ENCODE measurements at places on chromosomes 13 and 19.

DNA sequence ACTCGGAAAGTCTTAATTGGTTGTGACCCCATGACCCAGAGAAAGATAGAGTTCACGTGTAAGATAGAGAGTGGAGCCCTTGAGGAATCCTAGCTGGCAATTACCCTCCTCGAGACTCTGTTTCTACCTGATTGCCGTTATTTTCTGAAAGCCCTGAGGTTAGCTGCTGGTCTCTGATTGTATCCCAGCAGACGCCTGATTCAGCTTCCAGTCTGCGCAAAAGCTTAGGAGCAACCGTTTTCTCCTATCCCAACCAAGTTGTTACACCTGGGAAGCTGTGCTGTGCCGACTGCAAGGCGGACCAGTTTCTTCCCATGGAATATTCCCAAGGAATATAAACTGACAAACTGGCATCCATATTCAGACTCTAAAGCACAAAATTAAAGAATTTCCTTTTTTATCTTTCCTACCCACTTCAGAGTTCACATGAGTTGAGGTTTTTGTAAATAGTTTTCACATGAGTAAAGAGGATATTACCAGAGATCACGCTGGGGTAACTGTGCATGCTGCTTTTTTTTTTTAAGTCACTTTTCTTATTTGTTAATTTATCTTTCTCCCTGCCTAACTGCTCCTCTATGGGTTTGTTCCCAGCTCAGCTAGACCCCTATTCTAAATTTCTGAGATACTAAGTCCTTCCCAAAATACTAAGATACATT is 1.5 kb upstream of the TRPC4 start:
- DNase-seq, result no peak

DNA sequence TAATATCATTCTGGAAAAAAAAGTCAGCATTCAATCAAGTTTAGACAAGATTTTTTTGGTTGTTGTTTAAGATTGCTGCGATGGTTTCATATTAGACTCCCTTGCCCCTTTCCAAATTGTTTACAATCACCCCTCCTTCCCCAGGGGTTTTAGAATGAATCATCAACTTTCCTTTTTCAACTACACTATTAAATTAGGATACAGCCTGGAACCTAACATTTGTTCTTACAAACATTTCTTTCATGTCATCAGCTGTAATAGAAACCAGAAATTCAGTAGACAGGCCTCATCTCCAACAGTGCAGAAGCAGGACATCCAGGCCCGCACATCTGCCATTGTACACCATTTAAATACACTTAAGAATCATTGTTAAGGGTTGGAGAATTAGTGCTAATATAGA is 44.4 kb upstream of the WDFY2 start:
- DNase-seq, result no peak

- no peak for DNase-seq
These were observed 1526.9 kb downstream of the EFNB2 start for GRCh38 chr13:105008604-105009003.

DNA sequence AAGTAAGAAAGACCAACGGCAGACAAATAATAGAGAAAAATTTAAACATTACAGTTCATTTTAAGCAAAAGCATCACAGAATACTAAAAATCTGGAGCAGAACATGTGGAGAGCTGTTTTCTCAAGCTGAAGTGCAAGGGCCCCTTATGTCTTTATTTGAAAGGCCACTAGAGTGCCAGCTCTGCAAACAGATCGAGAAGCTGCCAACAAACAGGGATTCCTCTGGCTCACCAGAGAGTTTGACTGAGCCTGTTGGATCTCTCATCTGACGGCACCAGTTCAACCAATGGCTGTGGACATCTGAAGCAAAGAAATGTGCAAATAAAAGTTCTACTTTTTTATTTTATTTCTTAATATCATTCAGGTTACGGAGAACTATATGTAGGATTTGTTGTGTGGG is 119.7 kb downstream of the COL4A2 start:
- no peak for DNase-seq

DNA sequence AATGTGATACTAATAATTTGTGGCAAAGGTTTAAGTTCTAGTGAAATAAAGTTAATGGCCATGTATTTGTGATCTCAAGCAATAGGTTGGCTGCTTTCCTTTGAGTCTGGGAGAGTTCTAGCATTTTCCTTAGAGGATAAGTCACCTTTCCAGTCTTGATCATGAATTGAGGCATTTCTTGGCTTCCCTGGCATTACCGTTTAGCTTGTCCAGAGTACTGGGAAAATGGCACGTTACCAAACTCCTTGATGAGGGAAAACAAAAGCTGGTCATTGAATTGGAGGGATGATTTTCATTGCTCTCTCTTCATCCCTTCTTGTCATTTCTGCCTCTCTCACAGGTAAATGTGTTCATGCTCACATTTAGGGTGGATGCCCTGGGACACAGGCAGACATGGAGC is 34.0 kb upstream of the SPRY2 start:
- no peak for DNase-seq

DNA sequence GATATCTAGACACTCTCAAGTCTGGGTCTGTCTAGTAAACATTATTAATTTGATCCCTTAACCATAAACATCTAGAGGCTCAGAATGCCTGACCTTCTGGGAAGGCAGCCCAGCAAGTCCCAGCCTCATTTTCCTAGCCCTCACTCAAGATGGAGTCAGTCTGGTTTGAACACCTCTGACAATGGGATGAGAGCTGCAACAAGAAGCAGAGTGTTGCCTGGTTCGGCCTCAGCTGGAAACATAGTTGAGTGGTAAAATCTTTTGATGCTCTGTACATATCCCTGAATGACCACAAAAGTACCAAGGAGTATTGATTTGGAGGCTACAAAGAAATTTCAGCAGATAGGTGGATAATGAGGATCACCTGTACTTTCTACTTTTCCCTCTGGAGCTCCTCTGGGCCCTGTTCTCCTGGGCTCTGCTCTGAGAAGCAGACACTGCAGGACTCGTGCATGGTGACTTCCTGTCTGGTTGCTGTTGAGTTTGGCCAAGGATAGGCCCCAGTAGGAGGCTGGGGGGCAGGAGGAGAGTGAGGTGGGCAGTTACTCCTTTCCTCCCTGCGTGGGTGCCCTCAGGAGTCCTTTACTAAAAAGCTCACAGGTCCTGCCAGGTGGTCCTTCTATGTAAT is 68.4 kb upstream of the SLC15A1 start:
- DNase-seq, result no peak

DNA sequence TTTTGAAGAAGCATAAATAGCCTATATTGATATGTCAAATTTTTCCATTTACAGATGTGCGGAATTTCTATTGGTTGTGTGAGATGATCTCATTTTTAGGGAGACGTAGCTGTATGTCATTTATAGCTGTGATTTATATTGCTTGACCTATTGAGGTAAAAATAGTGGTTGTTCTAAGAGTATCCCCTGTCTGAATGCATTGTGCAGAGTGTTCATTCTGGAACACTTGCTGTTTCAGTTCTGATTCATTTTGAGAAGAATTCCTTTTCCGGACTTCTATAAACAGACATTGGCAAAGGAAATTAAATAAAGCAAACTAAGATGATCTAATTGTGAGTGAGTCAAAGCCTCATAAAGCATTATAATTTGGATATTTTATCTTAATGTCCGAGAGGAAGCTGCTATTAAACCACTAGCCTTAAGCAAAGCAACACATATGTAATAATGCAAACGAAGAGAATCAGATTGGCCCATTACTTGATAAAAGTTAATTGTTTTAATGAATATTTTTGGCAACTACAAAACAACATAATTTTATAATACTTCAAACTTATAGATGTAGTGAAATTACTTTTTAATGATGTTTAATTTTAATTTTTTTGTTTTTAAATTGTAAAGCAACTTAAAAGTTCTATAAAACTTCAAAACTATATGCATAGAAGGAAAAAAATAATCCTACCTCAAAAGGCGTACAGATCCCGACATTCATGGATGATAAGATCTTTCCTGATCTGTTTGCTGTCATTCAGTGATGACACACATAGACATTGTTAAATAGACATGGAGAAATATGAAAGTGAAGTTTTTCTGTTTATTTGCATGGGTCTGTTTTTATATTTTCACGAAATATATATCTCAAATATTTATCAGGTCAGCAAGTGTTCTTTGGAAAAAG is 942.6 kb upstream of the SLC10A2 start:
- no peak for DNase-seq

DNA sequence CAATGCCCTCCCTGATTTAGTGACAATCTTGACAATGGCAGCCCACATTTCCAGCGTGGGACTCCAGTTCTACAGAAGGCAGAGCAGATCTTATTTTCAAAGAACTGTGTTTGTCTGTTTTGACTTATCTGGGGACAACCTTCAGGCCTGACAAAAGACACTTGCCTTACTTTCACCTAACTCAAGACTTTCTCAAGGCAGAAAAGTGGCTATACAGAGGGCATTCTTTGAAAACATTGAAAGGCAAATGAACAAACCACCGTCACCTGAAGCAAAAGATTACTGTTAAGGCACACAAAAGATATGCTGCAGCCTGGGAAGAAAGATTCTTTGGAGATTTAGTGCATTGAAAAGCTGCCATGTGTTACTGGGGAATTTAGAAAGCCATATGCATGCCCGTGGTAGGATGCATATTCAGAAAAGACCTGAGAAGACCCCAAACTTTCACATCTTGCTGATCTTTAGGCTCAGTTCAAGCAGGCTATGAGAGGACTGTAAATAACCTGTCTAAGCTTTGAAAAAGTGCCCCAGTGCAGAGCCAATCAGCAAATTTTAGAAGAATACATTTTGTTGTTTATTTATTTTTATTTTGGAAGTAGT is 82.8 kb downstream of the TSC22D1 start:
- no peak for DNase-seq

DNA sequence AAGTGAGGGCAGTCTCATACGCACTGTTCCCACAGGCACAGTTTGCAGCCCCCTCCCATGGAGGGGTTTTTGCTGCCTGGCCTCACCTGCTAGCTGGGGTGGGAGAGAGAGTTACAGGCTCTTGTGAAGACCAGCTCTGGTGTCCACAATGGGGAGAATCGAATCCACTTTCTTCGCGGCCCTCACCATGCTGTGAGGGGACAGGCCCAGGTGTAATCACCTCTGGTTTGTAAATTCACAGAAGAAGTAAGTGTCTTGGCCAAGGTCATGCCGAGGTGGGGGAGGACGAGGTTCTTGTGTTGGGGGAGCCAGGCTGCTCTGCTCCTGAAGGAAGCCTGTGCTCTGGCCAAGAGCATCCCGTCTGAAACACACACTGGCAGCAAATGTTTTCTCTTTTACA is 39.5 kb downstream of the TEX29 start:
- no peak for DNase-seq

GRCh38 chr13:44283600-44283999 is 90.0 kb upstream of the SERP2 start:
- DNase-seq, result no peak

DNA sequence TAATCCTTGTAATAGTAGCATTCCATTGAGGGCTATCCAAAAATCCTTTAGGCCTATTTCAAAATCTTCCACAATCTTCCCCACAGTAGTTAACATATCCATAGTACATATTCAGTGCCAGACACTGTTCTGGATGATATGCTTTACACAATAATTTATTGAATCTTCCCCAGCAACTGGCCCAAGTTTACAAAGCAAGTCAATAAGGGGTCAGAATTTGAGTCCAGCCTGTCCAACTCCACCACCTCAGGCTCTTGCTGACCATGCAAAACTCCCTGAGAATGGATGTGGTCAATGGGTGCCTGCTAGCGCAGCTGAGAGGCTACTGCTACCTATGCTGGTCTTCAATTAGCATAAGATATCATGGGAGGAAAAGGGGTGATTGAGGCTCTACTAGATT is 529.6 kb downstream of the FGF9 start:
- no peak for DNase-seq

- DNase-seq, result no peak
These were observed 9.0 kb downstream of the NFIX start for GRCh38 chr19:13004273-13004672.

- DNase-seq, result no peak
These were observed 28.5 kb downstream of the EXOC3L2 start for GRCh38 chr19:45216667-45217066.

GRCh38 chr19:12721656-12722565 is 1.8 kb downstream of the TNPO2 start:
- no peak for DNase-seq
